Right lung (tissue), 10 donors: ENCODE measurements at places on chromosomes 3 and 15. TPM values are rescaled to one million over a fixed set of nuclear protein-coding genes. Genes with fewer than 3 reads are reported as not detected.

- no peak for DNase-seq
These were observed 428.1 kb downstream of the SOX2 start for GRCh38 chr3:182139627-182140357.

The WDR49 gene
- 3.9 TPM for polyA plus RNA-seq

DNA sequence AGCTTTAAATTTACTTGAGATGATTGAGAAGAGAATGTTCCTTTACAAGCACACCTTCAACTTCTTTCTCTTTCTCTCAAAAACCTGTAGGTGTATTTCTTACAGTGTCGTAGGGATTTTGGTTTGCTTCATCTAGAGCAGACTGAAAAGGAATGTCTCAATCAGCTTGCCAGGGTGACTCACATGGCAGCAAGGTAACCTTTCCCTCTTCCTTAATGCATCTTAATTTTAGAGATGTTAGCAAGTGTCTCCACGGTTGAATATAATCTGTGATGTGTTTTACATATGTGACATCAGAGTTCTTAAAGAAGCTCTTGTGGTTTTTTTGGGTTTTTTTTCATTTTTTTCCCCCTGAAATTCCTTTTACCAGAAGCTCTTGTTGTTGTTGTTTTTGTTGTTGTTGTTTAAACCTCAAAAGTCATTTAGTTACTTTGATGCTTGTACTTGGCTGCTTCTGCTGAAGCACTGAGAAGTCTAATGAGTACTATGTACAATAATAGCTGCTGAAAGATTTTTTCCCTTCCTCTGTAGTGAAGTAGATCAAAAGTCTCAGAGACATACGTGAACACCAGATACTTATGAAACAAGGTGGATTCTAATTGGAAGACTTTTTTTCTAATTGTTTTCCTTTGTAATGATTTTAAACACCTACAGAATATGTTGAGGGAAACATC is 83.1 kb downstream of the RETNLB start:
- no peak for DNase-seq

DNA sequence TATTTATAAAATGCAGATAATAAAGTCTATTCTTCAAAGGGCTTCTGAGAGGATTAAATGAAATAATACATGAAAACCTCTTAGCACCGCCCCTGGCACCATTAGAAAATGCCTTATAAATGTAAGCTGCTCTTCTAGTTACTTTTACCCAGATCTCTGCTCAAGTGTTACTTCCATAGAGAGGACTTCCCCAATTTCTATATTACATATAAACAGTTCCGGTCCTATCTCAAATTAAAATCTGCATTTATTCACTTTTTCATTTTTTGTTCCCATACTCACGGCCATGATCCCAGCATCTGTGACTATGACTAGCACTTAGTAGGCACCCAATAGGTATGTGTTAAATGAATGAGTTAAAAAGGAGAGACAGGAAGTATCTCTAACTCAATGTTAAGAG is 890.9 kb upstream of the CFAP20DC start:
- DNase-seq, result no peak

- no peak for DNase-seq
These were observed 42.9 kb downstream of the DCUN1D1 start for GRCh38 chr3:182937293-182938051.

DNA sequence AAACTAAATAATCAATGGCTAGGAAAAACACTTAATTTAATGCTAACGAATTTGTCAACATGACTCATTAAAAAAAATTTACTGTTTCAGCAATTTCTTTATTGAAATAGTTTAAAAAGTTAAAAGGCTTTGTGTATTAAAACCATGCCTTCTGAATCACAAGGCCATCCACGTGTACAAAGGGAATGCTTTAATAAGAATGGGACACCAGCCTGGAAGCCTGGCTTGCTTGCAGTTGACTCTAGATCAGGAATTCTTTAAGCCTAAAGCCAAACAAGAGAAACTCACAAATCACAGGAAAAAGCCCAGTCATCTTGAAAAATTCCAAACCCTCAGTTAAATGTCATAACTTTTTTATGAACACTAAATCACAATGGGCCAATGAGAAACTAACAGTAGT is 137.6 kb downstream of the PEAK1 start:
- no peak for DNase-seq

DNA sequence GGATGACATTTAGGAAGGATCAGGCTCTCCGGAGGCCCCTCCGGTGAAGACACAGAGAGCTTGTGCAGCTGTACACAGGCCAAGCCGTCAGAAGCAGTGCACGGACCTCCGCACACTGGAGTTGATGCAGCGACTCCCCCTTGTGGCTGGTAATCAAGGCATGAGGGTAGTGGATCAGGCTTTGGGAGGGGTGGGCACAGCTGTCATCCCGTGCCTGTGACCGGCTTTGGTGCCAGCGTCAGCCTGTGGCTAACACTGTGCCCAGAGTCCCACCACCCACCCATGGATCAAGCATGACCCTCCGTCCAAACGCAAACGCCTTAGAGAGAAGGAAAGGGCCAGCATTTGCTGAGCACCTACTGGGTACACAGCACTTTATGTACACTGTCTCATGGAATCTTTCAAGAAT is 8.2 kb upstream of the GRIP2 start:
- DNase-seq, result peak; percentile 57

DNA sequence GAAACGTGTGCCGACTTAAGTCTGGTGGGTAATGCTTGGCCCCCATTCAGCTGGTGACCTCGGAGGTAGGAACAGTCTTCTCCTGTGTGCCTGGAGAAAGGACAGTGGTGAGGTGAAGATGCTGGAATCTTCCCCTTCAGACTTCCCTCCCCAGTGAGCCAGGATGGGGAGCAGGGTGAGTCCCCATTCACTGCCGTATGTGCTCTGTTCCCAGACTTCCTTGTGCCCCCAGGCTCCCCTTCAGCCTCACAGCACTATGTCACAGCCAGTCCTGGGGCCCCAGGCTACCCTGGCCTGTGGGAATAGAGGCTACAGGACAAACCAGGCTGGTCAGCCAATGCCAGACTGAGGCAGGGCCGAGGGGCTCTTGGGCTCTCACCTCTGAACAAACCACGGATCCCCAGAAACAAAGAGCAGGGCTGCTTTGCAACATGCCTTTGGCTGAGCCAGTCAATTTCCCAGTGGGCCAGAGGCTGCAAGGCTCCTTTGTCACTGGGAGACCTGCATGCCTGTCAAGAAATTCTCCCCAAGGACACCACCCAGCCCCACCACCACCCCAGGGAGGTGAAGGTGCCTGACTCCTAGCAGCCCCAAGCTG is 31.8 kb upstream of the HHATL start:
- DNase-seq, result no peak

The DUOXA2 gene
- polyA plus RNA-seq, result not detected

DNA sequence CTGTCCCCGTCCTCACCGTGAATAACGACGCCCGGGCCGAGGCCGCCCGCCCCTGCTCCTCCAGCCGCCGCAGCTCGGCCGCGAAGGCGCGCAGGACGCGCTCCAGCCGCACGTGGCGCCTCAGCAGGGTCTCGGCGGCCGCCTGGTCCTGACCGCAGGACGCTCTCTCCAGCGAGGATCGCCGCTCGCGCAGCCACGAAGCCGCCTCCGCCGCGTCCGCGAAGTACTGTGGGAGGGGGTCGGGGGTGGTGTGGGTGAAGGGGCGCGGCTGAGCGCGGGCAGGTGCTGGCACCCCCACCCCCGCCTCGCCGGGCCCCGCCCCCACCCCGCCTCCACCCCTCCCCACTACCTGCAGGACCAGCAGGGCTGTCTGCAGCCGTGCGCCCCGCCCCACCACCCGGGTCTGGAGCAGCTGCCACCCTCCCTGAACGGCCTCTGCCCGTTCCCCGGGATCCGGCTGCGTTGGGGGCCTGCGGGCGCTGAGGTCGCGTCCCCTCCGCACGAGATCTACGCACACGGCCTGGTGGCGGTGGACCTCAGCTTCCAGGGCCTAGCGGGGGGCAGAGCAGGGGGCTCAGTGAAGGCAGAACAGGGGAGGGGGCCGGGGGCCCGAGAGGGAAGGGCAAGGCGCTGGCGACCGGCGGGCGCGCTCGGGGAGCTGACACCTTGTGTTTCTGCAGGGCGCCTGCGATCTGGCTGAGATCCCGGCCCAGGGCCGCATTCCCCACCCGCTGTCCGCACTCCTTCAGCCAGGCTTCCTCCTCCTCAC is 11.7 kb downstream of the SPTBN5 start:
- DNase-seq, result no peak
